ENCODE measurements at places on chromosomes 1 and 21.

DNA sequence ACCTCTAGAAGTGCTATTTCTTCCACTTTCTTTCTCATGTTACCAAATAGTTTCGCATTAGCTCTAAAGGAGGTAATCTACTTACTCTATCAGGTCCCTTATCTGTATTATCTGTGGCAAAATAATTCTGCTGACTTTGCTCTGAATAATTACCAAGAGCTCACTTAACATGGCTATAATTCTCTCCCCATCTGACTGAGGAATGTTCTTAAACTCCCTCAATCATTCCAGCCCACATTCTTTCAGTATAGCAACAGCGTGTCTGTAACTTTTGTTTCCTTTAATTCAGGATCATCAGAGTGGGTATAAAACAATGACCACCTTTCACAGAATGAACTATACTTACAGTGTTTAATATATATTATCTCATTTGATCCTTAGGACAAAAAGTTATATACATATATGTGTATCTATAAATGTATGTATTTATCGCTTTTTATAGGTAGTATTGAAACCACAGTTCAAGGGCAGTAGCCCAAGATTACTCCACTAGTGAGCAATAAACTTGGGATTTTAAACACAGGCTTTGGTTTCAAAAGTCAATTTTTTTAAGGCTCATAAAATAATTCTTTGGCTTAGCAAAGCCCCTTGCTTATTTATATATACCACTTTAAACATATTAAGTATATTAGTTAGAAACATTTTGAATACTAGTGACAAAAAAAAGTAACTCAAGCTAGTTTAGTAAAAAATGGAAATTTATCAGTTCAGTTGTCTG, 36.1 kb upstream of the ST6GALNAC3 start:
- DNase-seq, result no peak

DNA sequence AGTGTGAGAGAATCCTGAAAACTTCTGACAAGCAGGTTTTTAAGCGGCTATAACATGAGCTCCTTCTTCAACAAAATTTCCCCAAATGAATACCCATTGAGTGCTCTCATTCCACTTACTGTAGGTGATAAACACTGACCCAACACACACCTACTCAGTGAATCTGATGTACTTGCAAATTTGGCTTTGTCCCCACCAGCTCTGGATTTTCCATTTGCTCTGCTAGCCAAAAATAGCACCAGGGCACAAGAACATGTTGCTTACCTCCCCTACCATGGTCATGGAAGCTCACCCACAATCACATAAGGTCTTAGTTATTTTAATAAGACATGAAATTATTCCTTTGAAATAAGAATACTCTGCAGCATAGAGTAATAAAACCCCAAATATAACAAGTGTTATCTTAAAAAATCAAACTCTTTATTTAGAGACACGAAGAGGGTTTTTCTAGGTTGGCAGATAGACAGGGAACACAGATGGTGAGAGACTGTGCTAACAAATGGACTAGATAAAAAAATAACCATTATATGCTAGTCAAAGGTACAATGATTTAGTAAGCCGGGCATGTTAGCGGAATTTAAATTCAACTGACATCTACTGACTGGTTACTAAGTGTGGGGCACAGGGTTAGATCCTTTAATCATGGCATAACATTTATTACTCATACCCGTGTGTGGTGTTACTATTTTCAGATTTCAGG, 291.9 kb downstream of the KCNH1 start:
- no peak for DNase-seq

- no peak for DNase-seq
Measured at GRCh38 chr1:247430434-247430833, 14.5 kb downstream of the NLRP3 start.

DNA sequence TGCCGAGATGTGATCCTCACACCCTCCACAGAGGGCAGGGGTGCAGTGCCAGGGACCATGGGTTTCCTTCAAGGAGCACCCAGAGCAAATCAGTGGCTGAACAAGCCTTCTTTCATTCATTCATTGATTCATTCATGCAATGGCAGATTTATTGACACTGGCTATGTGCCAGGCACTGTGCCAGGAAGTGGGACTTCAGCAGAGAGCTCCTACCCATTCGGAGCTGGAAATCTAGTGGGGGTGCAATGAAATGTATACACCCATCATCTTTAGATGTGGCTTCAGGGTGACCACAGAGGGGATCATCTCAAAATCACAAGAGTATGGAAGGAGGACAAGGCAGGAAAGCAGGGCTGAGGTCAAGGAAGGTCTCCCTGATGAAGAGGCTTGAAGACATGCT, 18.9 kb downstream of the SLC6A9 start:
- peak; percentile 45 for DNase-seq

- DNase-seq, result no peak
Measured at GRCh38 chr1:50416150-50416527, 7.1 kb downstream of the DMRTA2 start.

DNA sequence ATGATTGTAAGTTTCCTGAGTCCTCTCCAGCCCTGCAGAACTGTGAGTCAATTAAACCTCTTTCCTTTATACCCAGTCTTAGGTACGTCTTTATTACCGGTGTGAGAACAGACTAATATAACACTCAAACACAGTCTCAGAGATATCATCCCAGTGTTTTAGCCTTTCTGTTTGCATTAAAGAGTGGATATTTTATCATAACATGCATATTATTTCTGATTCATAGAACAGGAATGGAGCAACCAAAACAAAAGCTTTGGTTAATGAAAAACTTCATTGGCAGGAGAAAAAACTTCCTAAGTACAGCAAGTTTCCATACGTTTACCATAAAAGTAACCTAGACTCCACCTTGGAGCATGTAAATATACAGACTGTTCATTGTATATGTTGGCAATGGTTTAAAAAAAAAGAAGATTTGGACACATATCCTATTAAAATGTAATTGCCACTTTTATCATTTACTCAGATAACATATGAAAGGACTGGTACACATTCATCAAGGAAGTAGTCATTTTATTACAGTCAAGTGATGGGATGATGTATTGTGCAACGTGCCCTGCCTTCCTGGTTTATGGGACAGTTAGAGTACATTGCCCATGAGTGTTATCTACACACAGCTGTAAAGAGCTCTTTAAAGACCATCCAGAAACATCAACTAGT, 144.8 kb downstream of the ETS2 start:
- peak; percentile 85 for DNase-seq

GRCh38 chr1:246213947-246214346, 293.1 kb downstream of the SMYD3 start:
- DNase-seq, result no peak

- DNase-seq, result no peak
Measured at GRCh38 chr1:246072456-246072955, 434.6 kb downstream of the SMYD3 start.

DNA sequence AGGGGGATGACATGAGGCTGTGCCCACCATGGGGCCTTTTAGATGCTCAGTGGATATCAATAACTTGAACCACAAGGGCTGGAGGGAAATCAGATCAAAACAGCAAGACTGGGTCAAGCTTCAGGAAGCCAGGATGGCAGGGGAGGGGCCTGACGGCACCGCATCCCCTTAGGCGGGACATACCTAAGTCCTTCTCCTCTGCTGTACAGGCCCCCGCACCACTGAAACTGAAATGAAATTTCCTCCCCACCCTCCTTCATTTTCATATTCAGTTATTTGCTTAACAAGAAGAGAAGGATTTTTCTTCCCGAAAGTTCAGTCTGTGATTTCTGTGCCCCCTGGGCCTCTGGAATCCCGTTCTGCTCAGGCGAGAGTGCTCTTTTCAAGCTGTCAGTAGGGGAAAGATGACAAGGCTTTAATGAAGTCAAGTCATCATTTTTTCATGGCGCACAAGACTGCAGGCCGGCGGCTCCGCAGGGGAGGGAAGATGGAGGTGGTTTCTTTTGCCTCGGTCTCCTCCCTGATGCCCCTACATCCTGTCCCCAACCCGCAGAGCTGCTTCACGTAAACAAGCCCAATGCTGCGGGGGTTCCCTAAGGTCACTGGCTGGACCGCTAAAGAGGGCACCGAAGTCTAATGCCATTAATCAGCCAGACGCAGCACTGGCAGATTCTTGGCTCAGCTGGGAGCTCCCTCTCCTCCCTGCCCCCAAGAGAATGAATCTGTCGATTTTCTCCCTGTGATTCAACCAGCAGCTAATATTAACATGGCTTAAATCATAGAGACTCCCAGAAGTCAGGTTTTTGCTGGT, 264.8 kb downstream of the C1orf94 start:
- no peak for DNase-seq
